ENCODE measurements at places on chromosomes 12 and 14.

DNA sequence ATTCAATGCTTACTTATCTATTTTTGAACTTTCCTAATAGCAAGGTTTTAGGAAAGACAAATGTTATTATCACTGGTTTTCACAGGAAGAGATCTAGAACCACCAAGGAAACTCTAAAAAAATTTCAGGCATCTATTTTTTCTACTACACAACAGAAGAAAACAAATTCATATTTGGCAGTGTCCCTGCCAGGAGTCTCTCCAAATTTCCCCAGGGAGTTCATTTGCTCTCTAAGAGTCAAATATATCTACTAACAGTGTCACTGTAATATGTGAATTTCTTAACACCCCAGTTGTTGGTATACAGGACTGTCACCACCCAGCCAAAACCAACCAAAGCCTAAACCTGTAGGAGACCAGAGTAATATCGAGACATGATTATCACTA lies 83.4 kb downstream of the STXBP6 start:
- DNase-seq = no peak

GRCh38 chr12:22399464-22400180 lies 65.1 kb upstream of the ST8SIA1 start:
- DNase-seq = no peak

DNA sequence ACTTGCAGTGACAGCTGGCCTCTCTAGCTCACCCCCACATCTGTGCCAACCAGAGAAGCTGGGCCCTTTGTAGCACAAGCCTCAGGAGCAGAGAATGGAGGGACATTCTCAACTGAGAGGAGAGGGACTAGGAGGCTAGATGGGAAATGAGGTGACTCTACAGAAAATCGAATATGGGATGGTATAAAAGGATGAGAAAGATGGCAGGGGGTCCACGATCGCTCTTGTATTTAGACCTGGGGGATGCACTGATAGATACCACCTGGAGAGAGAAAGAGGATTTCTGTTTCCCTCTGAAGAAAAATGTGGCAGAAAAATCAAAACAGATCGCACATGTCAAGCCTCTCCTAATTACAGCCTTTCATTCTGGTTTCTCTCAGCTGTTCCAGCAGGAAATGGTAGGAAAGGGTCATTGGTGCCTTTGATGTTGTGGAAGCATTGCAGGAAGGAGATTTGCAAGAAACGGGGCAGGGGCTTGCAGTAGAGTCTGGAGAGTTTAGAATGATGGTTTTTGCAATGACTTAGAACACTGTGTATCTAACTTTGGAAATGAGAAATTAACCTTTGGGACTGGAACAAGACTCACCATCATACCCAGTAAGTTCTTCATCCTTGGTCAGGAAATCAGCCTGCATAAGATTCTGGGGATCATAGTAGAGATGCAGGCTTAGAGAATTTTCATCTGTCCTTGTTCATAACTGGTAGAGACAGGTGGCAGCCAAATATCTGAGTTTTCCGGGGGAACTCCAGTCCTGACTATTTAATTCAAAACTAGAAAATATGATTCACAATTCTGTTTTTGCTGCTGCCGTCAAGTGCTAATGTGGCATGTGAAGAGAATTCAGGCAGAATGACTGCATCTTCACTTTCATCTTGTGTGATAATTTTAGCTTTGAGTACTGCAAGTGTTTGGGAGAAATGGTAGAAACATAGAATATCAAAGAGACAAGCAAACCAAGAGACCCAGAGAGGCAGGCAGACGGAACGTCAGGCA lies 98.8 kb downstream of the DAD1 start:
- DNase-seq = no peak

DNA sequence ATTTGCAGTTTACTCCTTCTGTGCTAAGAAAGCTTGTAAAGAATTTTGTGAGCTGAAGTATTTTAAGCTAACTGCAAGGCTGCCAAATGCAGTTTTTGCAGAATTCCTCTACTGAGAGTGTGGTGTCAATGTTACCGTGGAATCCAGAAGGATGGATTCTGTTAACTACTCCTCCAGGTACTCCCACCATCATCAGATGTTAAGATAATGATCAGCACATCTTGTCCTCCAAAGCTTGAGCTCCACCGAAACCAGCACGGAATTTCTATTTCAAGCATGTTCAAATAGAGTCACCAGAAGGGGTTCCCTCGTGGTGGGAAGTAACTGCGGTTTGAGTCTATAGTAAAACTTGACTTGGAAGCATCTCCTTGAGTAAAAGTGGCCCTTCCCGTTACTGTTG lies 64.3 kb upstream of the CDKN3 start:
- DNase-seq = no peak

GRCh38 chr14:60301685-60302084 lies 52.7 kb downstream of the PPM1A start:
- no peak for DNase-seq

DNA sequence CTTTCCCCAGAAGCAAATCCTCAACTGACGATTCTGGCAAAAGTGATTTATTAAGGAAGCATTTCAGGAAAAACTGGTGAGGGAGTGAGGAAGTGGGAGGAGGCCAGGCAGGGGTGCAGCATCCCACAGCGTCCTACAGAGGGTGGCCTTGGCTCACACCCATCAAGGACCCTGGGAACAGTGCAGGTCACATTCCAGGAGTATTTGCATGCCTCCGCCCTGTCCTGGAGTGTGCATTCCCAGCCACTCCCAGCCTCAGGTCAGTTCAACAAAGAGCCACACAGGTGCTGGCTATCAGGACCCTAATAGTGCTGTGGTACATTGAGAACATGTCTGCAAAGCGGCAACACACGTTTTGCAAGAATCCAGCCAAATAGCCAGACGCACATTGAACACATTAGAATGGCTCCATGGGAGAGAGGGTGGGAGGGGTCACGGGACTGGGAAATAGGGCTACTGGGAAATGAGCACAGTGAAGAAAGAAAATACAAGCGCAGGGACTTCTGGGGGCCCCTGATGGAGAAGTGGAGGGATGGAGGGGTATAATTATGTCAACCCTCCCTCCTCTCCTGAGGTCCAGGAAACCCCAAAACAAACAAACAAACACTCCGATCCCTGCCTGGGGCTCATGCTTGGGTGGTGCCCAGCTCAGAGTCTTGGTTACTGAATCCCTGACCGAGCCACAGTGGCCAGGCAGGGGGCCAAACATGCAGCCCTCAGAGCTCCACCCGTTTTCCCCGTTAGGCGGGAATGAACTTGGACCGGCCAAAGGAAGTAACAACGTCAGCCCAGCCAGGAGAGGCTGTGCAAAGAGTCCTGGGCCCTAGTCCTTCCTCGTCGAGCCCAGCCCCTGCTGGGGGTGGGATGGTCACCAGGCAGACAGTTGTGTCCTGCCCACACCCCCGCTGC lies 36.5 kb downstream of the CMKLR1 start:
- no peak for DNase-seq

DNA sequence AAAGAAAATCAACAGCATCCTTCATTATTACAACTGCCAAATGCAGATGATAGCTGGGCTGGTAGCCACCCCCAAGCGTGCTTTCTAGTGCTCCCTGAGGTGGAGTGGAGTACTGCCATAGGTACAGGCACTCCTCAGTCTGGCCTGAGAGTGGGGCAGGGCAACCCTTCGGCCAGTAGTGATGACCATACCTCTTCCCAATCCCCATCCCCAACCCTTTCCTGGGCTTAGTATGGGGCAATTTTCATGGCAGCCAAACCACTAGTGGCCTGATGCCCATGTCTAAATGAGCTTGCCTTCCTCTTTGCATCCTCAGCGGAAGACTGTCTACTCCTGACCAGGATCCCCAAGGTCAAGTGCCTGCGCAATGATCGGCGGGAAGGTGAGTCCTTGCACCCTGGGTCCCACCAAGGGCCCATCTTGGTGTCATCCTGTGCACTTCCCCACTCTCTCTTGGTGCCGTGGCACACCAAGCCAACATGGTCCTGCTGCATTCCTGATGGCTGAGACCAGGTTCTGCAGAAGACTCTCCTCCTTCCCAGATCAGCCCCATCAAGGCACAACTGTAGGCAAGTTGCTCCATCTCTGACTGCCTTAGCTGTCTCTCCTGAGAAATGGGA lies 65.8 kb downstream of the GALNT16 start:
- DNase-seq = no peak

DNA sequence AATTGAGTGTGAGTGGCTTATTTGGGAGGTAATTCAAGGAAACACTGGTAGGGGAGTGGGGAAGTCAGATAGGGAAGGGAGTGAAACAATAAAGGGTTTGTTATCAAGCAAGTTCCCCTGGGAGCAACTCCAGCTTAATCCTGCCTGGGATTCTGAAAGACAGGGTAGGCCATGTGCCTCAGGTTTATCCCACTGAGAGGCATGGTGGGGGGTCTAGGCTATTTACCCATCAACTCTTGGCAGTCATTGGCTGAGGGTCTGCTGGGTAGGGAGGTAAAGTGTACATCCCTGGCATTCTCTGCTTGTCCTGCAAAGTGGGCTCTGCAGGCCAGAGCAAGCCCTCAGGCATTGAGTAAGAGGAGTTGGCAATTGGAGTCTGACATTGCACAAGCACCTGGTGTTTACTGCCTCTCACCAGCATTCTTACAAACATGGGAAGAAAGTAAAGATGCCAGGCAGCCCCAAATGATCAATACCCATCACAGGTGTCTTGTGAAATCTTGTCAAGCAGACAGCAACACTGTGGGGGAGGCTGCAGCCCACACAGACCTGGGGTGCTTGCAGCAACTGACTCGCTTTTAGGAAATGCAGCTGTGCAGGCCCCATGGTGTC lies 169.3 kb downstream of the KTN1 start:
- DNase-seq = peak; percentile 44

GRCh38 chr12:63021116-63021515 lies 86.2 kb upstream of the PPM1H start:
- DNase-seq = peak; percentile 80

DNA sequence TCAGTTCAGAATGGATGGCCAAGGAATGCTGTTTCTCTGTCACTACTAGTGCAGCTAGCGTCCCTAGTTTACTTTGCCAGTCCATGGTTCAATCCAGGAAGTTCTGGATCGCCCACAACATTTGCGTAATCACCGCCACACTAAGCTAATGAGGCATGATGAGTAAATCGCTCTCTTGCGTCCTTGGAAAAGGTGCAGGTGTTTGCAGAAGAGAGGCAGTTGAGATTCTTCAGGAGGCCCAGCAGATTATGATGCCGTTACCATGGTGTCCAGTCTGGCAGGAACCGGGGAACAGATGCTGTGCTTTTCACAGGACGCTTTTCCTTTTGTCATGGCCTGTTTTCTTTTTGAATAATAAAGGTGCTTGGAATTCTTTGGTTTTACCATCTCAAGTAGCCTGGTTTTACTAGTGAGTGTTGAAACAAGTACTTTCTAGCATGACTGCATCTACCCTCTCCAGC lies 9.0 kb downstream of the TPH2 start:
- peak; percentile 43 for DNase-seq

GRCh38 chr12:98757455-98757854 lies 112.4 kb downstream of the APAF1 start:
- DNase-seq = no peak

- peak; percentile 72 for DNase-seq
Observed at GRCh38 chr14:20988717-20989470, 886 bp upstream of the METTL17 start.

GRCh38 chr12:59594943-59595500 lies 807 bp upstream of the SLC16A7 start:
- DNase-seq = peak; percentile 39

- no peak for DNase-seq
Observed at GRCh38 chr12:24378548-24379407, 429.3 kb upstream of the SOX5 start.

GRCh38 chr12:45305907-45306306 lies 90.0 kb downstream of the ANO6 start:
- no peak for DNase-seq
